ENCODE measurements at places on chromosomes 5 and 9.

- no peak for DNase-seq
Measured at GRCh38 chr5:169651526-169651925, 14.5 kb downstream of the DOCK2 start.

DNA sequence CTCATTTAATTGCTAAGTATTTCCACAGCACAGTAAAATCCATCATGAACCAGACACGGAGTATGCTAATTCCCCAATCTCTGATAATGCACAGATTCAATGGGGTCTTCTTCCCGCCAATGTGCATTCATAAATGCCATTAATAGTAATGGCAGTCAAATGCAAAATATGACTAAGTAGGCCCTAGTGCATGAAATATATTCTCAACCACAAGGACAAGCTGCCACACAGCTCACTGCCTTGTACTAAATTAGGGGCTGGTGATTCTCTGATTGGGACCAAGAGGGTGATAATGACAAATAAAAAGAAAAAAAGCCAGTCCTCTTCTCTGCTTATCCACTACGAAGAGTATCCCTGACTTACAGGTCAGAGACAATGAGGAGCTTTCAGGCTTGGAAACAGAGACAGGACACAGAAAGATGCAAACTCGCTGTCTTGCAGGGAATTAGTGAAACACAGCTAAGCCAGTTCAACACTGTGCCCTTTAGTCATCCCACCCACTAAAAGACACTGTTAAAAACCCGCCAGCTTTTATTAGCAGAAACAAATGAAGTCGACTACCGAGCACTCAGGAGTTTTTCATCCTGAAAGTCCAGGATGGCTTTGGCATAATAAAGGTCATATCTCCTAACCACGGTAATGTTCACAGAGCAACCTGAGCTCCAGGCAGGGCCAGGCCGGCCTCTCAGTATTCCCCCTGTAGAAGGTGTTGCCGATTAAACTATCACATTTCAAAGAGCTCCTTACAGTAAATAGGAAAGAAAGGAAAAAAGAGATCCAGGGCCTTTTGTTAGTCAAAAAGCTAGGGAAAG lies 148.1 kb downstream of the EBF1 start:
- no peak for DNase-seq

DNA sequence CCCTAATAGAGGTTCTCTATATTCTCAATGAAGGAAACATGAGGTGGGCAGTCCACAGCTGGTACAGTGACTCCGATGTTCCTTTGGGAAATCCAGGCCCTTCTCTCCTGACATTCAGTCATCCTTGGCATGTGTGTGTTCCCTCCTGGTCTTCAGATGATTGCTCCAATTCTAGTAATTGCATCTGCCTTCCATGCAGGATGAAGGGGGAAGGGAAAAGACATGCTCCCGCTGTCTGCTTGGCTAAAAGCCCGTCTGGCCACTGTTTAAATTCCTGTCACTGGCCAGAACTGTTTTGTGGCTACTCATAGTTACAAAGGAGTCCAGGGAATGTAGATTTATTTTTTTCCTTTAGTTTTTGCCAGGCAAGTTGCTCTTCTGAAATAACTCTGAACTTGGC lies 65.0 kb downstream of the MAST4 start:
- no peak for DNase-seq

DNA sequence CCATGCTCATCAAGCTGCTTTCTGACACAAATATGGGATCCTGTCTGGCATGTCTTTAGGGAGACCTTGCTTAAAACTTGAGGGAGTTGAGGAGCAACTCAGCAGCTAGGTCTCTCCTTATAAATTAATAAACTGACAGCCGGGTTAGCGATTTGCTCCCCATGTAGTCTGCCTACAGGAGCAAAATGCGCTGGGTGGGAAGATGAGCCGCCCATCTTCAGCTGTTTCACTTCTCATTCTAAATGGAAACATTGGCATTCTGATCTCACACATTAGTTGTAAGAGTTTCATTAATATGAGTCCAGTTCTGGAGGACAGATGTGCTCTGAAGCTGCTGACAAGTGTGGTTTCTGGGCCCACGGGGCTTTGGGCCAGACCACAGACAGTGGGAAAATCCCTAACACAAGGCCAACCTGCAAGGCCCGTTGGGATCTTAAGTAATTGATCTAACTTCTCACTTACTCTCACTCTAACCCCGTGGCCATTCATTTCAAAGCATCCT lies 197.0 kb downstream of the MCTP1 start:
- no peak for DNase-seq

DNA sequence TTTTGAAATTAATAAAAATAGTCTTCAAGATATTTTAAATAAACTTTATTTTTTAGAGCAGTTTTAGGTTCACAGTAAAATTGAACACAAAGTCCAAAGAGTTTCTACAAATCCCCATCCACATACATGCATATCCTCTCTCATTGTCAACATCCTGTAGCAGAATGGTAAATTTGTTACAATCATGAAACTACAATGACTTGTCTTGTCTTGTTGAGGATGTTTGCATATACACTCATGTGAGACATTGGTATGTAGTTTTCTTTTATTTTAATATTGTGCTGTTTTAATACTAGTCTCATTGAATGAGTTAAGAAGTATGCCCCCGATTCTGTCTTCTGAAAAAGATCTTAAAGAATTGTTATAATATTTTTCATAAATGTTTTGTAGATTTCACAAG lies 447.0 kb upstream of the EDIL3 start:
- no peak for DNase-seq

- no peak for DNase-seq
Measured at GRCh38 chr9:24009322-24009721, 183.3 kb upstream of the ELAVL2 start.

DNA sequence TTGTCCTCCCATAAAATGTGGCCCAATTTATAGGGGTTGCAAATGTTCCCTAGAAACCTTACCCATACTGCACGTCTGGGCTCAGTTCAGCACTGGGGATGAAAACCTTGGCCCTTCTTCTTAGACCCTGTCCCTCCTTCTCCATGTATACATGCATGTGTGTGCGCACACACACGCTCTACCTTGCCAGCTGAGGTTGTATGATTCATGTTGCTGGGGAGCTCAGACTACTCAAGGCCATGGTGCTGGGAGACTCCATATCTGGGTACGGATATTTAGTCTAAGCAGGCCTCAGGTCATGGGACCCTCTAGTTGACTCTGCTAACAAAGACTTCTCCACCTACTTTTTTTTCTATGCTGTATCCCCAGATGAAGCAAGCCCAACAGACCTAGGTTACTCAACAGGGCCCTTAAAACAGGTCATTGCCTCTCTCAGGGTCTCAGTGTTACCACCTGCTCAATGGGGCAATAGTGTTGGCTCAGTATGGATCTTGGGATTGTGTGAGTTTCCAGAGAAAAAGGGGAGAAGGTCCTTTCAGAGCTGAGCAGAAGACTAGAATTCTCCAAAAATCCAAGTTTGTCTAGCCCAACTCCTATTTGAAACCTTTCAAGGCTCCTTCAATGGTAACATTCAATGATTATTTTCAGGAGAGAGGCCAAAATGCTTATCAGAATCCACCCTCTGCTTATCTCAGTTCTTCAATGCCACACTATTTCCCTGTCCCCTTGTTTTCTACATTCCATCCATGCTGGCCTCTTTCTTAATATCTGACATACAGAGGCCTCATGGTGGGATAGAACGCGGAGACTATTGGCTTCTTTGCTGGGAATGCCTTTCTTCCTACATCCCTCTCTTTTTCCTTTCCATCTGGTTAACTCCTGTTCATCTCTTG lies 123.6 kb upstream of the PITX1 start:
- DNase-seq = no peak

DNA sequence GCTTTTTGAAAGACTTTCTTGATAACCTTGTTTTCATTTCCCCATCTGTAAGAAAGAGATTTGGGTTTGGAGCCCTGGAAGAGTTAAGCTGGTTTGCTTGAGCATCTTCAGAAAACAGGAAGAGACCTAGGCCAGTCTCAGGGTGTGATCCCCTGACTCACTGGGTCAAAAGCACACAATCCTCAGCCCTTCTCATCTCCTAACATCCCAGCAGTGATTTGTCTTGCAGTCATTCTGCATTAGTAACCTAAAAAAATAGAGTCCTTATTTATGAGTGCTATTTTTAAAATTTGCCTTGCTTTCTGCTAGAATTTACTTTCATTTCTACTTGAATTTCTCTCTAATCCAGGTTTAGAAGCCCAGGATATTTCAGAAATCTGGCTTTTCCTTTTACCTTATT lies 16.4 kb upstream of the ARSB start:
- DNase-seq = no peak

GRCh38 chr5:24646915-24647314 lies 2.1 kb upstream of the CDH10 start:
- no peak for DNase-seq

GRCh38 chr9:131333771-131334628 lies 44.5 kb downstream of the PLPP7 start:
- DNase-seq = no peak

DNA sequence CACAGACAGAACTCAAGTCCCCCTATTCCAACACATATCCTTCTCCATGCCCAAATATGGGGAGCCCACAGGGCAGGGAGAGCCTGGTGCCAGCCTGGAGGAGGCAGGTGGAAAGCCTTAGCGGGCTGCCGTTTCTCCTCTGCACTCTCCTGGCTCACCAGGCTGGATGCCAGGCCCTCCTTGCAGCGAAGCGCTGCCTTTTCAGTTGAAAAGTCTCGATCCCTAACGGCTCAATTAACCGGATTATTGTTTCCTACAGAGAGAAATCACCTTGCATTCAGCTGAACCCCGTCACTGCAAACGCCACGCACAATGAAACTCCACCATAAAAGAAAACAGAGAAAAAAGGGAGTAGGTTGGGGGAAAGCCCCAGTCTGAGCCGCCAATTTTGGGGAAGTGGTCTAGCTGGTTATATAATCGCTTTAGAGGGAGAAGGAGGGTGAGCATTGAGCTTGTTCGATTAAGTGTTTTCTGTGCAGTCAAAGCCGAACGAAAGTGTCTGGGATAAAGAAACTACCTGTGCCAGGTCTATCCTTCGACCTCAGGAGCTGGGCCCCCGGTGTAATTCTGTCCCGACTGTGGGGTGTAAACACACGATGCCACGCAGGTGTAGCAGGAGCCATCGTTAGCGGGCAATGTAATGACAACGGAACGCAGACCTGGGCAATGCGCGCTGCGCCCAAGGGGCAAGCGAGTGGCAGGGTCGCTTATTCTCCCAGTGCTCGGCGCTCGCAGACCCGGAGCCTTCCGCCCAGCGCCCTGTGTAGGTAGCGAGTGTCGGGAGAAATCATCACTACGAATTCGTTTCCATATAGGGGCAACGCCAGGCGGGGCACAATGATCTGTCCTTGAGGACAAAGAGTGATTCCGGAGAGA lies 3.8 kb downstream of the BARHL1 start:
- DNase-seq = no peak

DNA sequence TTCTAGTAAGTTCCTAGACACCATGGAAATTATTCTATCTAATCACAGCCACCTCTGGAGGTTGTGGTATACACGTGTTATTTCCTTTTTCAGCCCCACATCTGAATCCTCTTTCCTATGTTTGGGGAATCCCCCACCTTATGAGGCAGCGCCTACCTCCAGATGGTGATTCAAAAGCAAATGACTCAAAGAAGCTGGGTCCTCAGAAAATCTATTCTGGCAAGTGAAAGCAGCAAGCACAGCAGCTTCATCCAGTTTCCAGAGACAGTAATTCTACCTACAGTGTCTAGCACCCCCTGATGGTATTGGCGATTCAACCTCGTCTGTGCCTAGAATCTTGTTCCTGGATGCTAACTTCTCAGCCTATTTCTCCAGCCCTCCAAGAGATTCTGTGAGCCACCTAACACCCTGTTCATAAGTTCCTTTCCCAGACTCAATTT lies 43.0 kb downstream of the STRBP start:
- peak; percentile 5 for DNase-seq

DNA sequence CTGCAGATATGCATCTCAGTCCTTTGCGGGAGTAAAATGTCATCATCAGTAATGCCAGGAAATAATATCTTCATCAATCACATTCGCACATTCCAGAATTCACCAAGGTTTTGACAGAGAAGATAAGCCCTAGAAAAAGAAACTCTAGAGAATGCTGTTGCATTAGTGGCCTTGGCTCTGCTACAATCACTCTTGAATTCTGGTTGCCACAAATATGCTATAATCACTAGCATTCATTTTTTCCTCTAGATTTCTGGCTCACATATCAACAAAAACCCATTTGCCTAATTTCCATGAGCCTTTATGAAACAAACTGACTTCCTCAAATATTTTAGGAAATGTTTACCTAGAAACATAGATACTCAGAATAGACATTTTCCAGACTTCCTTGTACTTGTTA lies 653.4 kb downstream of the ANXA1 start:
- DNase-seq = no peak

DNA sequence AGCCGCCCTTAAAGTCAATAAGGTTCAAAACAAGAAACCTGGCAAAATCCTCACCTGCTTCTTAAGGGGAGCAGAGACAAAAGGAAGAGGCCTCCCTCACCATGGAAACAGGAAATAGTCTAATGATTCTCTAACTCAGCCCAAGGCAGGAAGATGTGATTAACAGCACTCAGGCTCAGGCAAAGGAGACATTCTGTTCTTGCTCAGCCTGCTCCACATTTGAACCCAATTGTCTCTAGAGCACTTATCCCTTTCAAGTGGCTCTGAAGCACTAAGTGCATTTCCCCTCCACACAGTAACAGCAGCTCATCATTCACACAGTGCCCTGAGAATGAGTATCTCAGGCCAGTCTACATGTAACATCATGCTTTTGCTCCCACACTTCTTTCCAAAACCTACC lies 72.3 kb downstream of the NIPSNAP3B start:
- DNase-seq = no peak

- no peak for DNase-seq
Measured at GRCh38 chr5:9713356-9713755, 83.2 kb upstream of the TAS2R1 start.

GRCh38 chr9:89814340-89815040 lies 209.7 kb downstream of the GADD45G start:
- DNase-seq = no peak

DNA sequence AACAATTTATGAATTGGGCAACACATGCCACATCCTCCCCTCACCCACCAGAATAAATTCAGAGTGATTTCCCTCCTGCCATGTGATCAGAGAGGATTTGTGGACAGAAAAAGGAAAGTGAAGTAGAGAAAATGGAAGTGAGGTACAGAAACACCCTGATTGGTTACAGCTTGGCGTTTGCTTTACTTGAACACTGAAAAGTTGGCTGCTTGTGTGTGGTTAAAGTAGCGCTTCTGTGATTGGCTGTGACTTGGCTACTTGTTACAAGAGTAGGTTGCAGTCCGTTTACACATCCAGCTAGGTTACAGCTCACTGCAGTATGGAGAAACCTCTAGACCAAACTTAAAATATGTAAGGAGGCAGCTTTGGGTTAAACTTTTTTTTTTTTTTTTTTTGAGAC lies 205.2 kb upstream of the ZNF608 start:
- no peak for DNase-seq

GRCh38 chr5:31630931-31631330 lies 8.0 kb upstream of the PDZD2 start:
- DNase-seq = no peak

- DNase-seq = no peak
Measured at GRCh38 chr9:129195606-129196005, 17.5 kb upstream of the IER5L start.

DNA sequence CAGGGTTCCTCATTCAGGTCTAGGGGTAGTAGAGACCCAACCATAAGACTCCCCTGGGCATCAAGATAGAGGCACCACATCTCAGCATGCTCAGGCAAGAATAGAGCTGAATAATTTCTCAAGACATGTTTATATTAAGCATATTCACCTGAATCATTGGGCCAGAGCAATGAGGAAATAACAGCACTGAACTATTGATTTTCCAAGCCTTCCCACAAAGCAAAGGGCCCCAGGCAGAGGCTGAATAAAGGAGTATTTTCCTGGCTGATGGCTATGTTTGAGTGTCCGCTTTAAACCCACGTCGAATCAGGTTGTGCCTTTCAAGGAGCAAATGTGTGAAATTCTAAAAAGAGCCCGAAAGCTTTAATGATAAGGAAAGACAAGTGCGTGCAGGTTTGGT lies 129.2 kb downstream of the HSD17B3 start:
- no peak for DNase-seq
